ENCODE measurements at places on chromosomes 6 and 20.

DNA sequence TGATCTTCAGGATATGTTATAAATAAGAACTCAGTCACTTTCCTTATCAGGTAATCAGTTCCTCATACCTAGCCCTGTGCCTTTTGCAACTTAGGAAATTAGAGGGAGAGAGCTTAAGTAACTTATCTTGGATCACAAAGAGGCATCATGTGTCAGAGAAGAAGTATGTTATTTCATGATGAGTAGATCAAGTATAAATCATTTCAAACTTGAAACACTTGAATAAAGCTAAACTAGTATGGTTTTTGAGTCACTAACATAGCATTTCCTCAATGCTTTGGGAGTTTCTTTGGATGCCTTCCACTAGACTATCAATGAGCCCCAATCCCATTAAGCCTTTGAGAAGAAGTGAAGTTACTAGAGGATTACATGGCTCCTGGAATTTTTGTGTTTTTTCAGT is 102.6 kb upstream of the TNFAIP3 start:
- no peak for DNase-seq

DNA sequence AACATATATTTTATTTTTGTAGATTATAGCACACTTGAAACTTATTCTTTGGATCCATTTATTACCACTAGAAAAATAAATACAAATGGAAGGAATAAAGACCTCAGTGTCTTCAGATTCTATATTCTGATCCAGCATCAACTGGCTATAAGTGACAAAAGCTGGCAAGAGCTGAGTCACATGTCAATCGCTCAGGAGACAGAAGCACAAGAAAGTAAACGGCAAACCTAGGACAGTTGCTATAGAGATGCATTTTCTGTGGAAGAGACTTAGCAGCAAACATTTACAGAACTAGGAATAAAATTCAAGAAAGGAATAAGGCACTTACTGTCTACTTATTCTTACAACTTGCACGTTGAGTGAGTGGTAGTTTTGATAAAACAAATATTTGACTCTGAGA is 230.4 kb downstream of the CLVS2 start:
- no peak for DNase-seq

GRCh38 chr6:137045222-137045789 is 541 bp upstream of the IL20RA start:
- no peak for DNase-seq

DNA sequence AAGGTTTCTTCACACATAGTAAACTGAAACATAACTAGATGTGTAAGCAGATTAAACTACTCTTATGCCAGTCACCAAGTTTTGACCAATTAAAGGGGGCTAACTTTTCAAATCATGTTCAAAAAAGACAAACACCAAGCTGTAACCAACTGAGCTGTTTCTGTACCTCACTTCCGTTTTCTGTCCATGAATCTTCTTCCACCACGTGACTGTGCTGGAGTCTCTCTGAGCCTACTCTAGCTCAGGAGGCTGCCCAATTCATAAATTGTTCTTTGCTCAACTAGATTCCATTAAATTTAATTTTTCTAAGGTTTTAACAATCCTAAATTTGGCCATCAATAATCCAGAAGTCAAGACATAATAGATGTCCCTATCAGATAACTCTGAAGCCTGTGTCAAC is 229.4 kb downstream of the FNDC1 start:
- no peak for DNase-seq

- DNase-seq, result no peak
Measured at GRCh38 chr20:40942006-40942405, 86.6 kb upstream of the TOP1 start.

DNA sequence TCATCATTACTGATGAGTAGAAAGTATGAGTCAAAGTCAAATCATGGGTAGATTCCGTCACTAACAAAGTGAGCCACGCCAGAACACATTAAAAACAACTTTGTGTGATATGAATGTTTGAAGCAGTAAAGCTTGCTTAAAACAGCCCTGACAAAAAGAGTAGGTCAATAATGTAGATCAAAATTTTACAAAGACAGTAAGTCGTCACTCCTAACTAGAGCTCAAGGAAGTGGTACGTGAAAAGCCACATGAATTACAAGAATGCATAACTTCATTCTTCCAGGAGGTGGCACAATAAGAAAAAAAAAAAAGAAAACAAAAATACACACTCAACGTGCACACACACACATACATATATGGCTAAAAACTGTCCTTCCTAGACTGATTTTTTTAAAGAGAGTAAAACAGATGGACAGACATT is 69.9 kb downstream of the HACE1 start:
- no peak for DNase-seq

GRCh38 chr6:121944354-121944753 is 455.1 kb upstream of the HSF2 start:
- DNase-seq, result no peak

GRCh38 chr6:28737750-28738395 is 185.9 kb downstream of the TRIM27 start:
- no peak for DNase-seq

- no peak for DNase-seq
Measured at GRCh38 chr6:30954631-30955366, 14.0 kb downstream of the MUCL3 start.

DNA sequence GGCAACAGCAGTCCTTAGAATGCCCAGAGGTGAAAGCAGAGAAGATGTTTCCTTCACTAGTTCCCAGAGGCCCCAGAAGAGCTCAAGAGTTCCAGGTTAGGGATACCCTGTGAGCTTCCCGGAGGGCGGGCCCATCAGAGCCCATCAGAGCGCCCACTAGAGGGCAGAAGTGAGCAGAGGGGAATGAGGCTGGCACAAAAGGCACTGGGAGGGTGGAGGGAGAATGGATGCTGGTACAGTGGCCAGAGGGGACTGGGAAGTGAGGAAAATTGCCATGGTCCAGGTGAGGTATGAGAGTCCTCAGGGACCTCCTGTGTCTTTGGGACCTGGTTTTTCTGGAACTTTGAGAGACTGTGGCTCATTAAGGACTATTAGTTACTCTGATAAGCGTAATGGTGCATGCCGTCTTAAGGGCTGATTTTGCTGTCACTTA is 57.3 kb downstream of the LINC00237 start:
- DNase-seq, result peak; percentile 84

GRCh38 chr6:129767776-129768485 is 58.0 kb upstream of the ARHGAP18 start:
- DNase-seq, result no peak

DNA sequence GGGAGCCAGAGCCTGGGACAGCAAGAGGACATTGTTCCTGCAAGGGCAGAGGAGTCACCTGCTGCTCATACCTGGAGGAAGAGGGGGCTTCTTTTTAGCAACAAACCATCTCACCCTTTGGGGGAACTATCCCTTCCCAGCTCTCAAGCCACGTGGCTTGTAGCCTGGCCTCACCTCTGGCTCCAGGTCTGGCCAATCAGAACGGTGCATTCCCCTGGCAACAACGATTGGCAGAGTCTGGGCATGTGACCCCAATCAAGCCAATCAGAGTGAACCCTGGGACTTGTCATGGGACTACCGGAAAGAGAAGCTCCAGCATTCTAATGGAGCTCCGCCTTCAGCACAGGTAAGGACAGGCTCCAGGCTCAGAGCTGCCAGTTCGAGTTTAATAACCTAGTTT is 33.6 kb downstream of the KCNB1 start:
- no peak for DNase-seq

- no peak for DNase-seq
Measured at GRCh38 chr6:108656836-108657235, 96.1 kb downstream of the FOXO3 start.

GRCh38 chr6:53725791-53726575 is 60.4 kb upstream of the KLHL31 start:
- peak; percentile 91 for DNase-seq

DNA sequence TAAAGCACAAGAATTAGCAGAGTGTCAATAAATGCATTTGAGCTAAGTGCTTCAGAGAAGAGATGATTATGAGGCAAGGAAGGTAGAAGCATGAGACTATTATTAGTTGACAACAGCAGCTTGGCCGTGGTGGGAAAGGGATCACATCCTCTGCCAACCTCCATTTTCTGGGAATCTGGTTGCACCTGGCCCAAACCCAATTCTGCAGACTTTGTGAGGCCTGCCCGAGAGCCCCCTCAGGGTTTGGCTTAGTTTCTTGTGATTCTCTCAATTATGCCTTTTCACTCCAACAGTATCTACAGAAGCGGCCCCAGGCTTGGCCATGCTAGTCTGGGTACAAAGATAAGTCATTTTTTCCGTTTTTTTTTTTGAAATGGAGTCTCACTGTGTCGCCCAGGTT is 111.0 kb upstream of the B3GAT2 start:
- DNase-seq, result no peak

DNA sequence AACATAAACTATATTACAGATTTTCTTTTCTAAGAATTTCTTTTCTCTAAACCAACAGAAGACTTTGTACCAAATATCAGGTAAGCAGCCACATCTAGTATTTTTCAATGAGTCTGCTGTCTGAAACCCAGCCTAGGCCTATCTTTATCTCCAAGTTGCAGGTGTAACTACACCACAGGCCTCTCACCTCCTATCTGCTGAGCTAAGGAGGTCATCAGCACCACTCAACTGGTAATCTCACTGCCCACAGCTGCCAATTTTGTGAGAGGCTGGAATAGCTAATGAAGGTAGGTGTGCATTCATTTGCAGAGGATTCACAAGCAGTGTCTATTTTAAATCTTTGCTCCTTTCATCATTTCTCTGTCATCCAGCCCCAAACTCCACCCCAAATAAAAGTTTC is 584.8 kb downstream of the HDGFL1 start:
- DNase-seq, result no peak

GRCh38 chr6:26607434-26608230 is 10.9 kb downstream of the ABT1 start:
- no peak for DNase-seq

DNA sequence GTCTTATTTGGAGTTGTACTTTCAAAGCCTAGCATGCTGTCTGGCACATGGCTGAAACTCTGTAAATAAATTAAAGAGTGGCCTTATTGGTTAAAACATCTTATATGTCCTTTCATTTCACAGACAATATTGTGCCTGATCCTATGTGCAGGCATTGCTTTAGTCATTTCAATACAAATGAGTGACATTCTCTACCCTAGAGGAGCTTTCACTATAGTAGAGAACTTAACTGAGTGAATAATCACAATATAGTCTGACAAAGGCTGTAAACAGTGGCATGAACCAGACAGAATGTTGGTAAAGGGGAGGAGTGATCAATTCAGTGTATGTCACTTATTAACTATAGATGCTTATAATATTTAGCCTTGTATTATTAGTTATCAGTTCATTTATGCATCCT is 481.8 kb downstream of the TFAP2B start:
- no peak for DNase-seq

DNA sequence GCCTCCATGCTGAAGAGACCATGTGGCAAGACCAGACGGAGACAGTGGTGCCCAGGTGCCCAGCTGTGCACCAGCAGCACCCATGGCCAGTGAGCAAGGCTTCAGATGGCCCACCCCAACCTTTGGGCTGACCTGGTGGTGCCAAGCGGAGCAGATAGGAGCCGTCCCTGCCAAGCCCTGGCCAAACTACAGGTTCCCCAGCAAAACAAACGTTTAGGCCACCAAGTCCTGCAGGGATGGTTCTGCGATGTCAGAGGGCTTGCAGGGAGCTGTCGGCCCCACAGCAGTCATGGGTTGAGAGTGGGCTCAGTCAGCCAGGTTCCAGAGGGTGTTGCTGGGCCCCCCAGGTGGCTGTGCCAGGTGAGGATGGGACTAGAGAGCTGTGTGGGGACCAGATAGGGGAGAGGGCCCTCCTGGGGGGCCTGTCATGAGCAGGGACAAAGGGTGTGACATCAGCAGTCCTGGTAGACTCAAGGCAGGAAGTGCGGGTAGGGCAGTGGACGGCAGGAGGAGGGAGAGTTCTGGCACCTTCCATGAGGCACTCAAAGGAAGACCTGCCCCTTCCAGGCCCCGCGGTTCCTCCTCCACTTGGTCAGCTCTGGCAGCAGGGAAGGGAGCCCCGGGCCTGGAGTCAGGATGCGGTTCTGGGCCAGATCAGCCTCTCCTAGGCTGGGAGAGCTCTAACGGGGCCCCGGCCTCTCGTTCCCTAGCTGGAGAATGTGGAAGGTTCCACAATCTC is 342.4 kb downstream of the ZFAND3 start:
- no peak for DNase-seq

DNA sequence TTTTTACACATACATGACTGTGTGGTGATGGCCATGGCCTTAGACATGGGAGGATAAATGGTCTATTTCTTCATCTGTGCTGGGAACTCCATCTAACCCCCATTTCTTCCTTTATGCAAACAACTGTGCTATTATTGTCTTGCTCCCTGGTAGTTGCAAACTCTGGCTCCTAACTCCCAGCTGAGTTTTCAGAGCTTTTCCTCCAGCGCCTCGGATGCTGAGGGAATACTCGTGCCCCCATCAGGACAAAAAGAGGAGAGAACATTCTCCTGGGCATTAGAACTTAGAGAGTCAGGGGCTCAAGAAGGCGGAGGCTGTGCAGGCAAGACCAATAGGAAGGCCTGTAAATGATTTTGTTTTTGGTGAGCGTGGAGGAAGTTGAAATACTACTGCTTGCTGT is 2.1 kb downstream of the DAAM2 start:
- DNase-seq, result peak; percentile 48

DNA sequence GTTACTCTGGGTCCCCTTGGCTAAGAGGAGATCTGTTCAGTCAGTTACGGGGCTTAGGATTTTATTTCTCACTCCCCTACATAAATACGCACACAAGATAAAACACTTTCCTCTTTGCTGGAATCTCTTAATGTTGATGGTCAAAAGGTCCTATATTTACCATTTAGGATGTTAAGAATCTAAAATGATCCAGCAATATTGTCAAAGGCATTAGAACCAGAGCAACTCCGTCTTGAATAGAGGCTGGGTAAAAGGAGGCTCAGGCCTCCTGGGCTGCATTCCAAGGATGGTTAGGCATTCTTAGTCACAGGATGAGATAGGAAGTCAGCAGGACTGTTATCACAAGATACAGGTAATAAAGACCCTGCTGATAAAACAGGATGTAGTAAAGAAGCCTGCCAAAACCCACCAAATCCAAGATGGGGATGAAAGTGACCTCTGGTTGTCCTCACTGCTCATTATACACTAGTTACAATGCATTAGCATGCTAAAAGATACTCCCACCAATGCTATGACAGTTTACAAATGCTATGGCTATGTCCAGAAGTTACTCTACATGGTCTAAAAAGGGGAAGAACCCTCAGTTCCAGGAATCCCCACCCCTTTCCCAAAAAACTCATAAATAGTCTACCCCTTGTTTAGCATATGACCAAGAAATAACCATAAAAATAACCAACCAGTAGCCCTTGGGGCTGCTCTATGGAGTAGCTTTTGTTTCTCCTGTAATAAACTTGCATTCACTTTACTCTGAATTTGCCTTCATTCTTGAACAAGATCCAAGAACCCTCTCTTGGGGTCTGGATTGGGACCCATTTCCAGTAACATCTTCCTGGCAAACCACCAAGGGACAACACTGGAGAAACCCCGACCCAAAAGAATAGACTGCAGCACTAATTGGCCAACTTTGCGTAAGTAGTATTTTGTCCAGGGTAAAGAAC is 107.5 kb downstream of the DTNBP1 start:
- DNase-seq, result peak; percentile 1

Data from osteocyte (in vitro differentiated cells).